SJSA1 (cell line): ENCODE measurements at places on chromosomes 5 and 9. TPM values are rescaled to one million over a fixed set of nuclear protein-coding genes. Genes with fewer than 3 reads are reported as not detected.

- no peak for DNase-seq
- no peak overlapping the region for H3K27ac ChIP-seq
- H3K4me3 ChIP-seq: no peak overlapping the region
- no peaks in the 10 kb centered on the region for H3K4me1 ChIP-seq
- H3K27me3 ChIP-seq: no peaks in the 10 kb centered on the region
Measured at GRCh38 chr5:121681229-121681855, 170.3 kb upstream of the FTMT start.

GRCh38 chr9:88571419-88571818 lies 36.4 kb downstream of the NXNL2 start:
- H3K4me3 ChIP-seq: no peak overlapping the region
- H3K27me3 ChIP-seq: no peaks in the 10 kb centered on the region
- DNase-seq: no peak
- H3K27ac ChIP-seq: no peak overlapping the region

GRCh38 chr9:19456426-19456825 lies 47.6 kb downstream of the ACER2 start:
- DNase-seq: no peak
- H3K36me3 ChIP-seq: no peaks in the 10 kb centered on the region
- H3K27me3 ChIP-seq: no peaks in the 10 kb centered on the region
- H3K4me1 ChIP-seq: no peaks in the 10 kb centered on the region
- H3K27ac ChIP-seq: no peak overlapping the region

DNA sequence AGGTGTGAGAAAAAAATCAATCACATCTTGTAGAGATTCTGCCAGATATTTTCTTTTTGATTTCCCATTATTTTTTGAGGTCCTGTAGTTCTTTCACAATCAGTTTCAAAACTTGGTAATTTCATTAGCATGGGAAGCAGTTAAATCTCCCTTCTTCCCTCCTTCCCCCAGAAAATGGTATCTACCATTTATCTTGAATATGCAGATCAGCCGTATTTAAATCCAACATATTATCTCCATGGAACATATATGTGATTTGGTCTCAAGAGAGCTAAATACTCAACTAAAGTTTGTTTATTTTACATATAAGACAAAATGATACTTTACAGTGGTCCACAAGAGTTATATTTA lies 1034.8 kb downstream of the CDH12 start:
- H3K4me1 ChIP-seq: no peaks in the 10 kb centered on the region
- no peak overlapping the region for H3K4me3 ChIP-seq
- H3K36me3 ChIP-seq: no peaks in the 10 kb centered on the region
- DNase-seq: no peak
- no peaks in the 10 kb centered on the region; the same call in none of the 2 replicates for H3K27me3 ChIP-seq

- H3K27ac ChIP-seq: no peak overlapping the region
- no peaks in the 10 kb centered on the region for H3K27me3 ChIP-seq
- H3K4me3 ChIP-seq: no peak overlapping the region
- H3K4me1 ChIP-seq: no peaks in the 10 kb centered on the region
Measured at GRCh38 chr5:62506659-62507460, 71.8 kb upstream of the LRRC70 start.

DNA sequence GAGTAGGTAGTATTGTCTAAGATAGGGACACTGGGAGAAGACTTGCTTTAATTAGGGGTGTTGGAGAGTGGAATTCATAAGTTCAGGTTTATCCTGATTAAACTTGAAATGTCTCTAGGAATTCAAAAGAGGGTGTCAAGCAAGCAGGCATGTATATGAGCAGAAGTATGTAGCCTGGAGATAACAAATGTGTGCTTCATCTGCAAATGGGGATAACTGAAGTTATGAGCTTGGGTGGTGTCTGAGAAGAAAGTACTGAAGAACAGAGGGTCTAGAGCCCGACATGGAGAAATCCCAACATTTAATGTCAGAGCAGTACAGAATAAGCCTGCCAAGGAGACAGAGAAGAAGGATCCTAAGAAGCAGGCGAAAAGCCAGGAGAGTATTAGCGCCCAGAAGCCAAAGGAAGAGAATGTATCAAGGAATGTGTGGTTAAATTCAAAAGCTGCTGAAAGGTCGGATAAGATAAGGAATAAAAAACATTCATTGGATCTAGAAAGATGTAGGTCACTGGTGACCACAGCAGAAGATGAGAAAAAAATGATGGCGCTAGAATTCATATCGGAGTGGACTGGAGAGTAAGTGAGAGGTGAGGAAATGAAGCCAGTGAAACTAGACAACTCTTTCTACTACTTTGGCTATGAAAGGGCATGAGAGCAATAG lies 401.5 kb upstream of the PIK3R1 start:
- H3K27me3 ChIP-seq: no peaks in the 10 kb centered on the region
- H3K27ac ChIP-seq: no peak overlapping the region
- H3K4me3 ChIP-seq: no peak overlapping the region

DNA sequence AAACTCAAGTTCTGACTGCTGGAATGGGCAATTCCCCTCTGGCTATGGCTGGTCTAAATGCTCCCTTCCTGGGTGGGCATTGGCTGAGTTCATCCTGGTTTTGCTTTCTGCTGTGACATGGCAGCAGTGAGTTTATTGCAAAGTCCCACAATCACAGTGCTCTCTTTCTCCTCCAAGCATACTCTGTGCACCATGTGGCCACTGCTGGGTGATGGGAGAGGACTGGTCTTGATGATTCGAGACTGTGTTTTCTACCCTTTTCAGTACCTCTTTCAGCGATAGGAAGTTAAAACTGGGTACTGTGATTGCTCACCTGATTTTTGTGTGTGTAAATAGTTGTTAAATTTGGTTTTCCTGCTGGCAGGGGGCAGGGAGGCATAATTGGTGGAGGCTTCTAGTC lies 49.7 kb downstream of the FER start:
- no peak for DNase-seq
- no peaks in the 10 kb centered on the region; the same call in 1 of the 2 replicates for H3K36me3 ChIP-seq
- no peak overlapping the region for H3K27ac ChIP-seq
- no peak overlapping the region for H3K4me3 ChIP-seq
- H3K4me1 ChIP-seq: peaks cover 28% of the 10 kb centered on the region
- H3K27me3 ChIP-seq: no peaks in the 10 kb centered on the region

DNA sequence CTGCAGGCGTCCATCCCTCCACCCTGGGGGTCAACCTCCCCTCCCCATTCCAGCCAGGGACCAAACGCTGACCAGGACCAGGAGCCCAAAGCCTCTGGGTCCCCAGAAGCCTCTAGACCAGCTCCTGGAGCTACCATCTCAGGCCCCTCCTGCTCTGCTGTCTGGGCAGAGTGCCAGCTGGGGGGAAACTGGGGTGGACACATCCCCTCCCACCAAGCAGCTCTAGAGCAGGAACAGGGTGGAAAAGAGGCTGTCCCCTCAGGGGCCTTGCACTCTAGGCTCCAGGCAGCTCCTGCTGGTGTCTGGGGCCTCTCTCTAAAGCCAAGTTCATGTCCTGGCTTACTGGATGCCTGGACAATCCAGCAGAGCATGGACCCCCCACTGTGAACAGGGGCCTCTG lies 4.4 kb downstream of the SSNA1 start:
- H3K36me3 ChIP-seq: peaks cover 45% of the 10 kb centered on the region
- H3K4me1 ChIP-seq: peaks cover 14% of the 10 kb centered on the region
- H3K27me3 ChIP-seq: no peaks in the 10 kb centered on the region
- no peak for DNase-seq
- H3K4me3 ChIP-seq: no peak overlapping the region

DNA sequence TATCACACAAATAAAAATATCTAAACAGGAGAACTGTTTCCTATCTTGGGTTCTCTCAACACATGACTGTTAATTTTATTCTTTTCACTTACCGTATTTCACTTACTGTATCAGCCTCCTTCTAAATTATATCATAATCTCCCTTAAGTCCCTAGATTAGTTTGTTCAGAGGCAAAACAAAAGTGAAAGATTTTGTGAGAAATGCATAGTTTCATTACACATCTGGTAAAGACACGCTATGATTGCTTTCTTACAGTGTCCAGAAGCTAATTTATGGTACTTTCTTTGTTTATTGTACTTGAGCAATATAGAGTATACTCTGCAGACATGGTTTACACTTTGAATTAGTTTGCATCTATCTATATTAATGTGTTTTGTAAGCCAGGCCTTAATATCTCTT lies 159.7 kb upstream of the TLX3 start:
- no peaks in the 10 kb centered on the region for H3K36me3 ChIP-seq
- DNase-seq: no peak
- no peak overlapping the region for H3K27ac ChIP-seq
- no peaks in the 10 kb centered on the region for H3K4me1 ChIP-seq
- H3K4me3 ChIP-seq: no peak overlapping the region

DNA sequence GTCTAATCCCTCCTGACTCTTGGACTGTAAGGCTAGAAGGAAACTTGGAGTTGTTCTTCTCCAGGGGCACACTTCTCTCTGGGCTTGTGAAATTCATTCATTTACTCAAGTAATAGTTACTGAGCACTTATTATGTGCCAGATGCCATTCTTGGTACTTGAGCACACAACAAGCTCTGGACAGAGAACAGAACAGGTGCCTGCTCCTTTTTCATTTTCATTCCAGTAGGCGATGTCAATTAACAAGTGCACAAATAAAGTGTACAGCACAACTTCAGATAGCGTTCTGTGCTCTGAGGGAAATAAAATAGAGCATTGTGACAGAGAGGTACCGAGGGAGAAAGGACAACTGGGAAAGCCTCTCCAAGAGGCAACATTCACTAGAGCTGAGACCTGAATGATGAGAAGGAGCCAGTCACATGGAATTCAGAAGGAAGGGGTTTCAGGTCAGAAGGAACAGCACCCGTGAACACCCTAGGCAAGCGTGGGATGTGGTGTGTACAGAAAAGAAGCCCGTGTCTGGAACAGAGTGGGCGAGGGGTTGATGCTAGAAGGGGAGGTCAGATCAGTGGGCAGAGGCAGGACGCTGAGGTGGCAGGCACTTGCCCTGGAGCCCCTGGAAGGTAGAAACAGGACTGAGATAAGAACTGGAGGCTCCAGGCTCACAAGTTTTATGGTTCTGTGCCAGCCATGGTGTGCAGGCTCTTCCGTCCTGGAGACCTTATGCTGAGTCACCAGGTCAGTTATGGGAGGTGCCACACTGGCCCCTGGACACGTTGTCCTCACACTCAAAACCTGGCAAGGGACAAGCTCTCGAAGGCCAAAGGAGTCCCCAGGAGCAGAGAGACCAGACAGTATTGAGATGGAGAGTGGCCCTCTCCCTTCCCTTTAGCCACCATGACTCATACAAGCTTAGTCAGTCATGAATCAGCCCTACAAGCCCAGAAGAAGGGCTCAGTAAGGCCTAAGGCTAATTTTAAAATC lies 7.2 kb upstream of the ABLIM3 start:
- peaks cover 48% of the 10 kb centered on the region for H3K4me1 ChIP-seq
- peak; percentile 93 for DNase-seq
- H3K27ac ChIP-seq: peak overlapping the region; percentile 83

GRCh38 chr5:158623971-158624370 lies 475.7 kb downstream of the EBF1 start:
- no peak overlapping the region for H3K27ac ChIP-seq
- H3K27me3 ChIP-seq: no peaks in the 10 kb centered on the region
- H3K36me3 ChIP-seq: no peaks in the 10 kb centered on the region
- no peak for DNase-seq
- H3K4me1 ChIP-seq: peaks cover 10% of the 10 kb centered on the region
- H3K4me3 ChIP-seq: no peak overlapping the region

DNA sequence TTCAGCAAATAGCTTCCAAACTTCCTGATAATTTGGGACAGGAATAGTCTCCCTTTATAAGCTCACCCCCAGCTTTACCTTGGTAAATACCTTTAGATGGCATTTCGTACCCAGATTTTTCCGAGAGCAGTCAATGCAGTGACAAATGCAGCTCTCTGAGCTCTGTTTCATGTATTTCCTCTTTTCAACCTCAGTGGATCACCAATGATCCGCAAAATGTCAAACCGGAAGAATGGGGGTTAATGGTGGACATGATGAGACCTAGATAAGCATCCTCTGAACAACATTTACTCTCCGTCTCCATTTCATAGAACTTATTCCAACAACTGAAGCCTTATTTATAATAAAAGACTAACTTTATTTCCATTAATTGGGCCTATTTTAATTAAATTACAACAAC lies 227.3 kb downstream of the MCTP1 start:
- no peak for DNase-seq
- no peak overlapping the region for H3K27ac ChIP-seq
- H3K4me3 ChIP-seq: no peak overlapping the region
- no peaks in the 10 kb centered on the region for H3K36me3 ChIP-seq
- H3K27me3 ChIP-seq: no peaks in the 10 kb centered on the region

GRCh38 chr5:167478188-167478587 lies 813.3 kb upstream of the WWC1 start:
- H3K36me3 ChIP-seq: no peaks in the 10 kb centered on the region
- no peaks in the 10 kb centered on the region for H3K4me1 ChIP-seq
- H3K27me3 ChIP-seq: no peaks in the 10 kb centered on the region
- no peak overlapping the region for H3K27ac ChIP-seq

GRCh38 chr5:125311743-125312142 lies 565.3 kb upstream of the ZNF608 start:
- H3K4me1 ChIP-seq: peaks cover 23% of the 10 kb centered on the region
- no peaks in the 10 kb centered on the region for H3K27me3 ChIP-seq
- no peak overlapping the region for H3K4me3 ChIP-seq
- peak overlapping the region; percentile 79 for H3K27ac ChIP-seq
- H3K36me3 ChIP-seq: no peaks in the 10 kb centered on the region

GRCh38 chr9:114662081-114662989 lies 4.7 kb upstream of the TEX53 start:
- peak; percentile 40 for DNase-seq
- no peak overlapping the region for H3K27ac ChIP-seq
- no peaks in the 10 kb centered on the region for H3K4me1 ChIP-seq
- peaks cover 4% of the 10 kb centered on the region; the same call in 1 of the 2 replicates for H3K27me3 ChIP-seq
- H3K4me3 ChIP-seq: no peak overlapping the region

DNA sequence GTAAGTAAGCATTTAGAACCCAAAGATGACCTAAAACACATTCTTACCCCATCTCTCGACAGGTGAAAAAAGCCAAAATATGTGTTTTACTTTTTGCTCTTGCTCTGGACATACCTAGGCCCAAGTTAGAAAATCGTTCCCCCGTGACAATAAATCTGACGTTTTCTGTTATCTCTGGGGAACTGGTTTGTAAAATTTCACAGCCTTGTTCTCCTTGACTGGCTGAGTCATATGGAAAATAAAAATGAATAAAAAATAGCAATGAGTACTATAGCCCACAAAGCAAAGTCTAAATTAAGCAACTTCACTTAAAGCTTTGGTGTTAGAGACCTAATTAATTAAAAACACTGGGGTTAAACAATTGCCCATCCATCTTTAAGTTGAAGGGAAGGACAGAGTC lies 286.9 kb upstream of the CLINT1 start:
- H3K27me3 ChIP-seq: no peaks in the 10 kb centered on the region
- no peak for DNase-seq
- H3K4me1 ChIP-seq: no peaks in the 10 kb centered on the region

- H3K27me3 ChIP-seq: no peaks in the 10 kb centered on the region
- H3K4me1 ChIP-seq: peaks cover 59% of the 10 kb centered on the region
- no peaks in the 10 kb centered on the region for H3K36me3 ChIP-seq
- peak overlapping the region; percentile 88 for H3K27ac ChIP-seq
Measured at GRCh38 chr9:110027671-110028081, 180.3 kb downstream of the C9orf152 start.

- H3K4me3 ChIP-seq: 0 out of 2 replicates have a peak overlapping the region, but pooled peaks have one; percentile 4
- H3K27me3 ChIP-seq: no peaks in the 10 kb centered on the region
- H3K36me3 ChIP-seq: 0 out of 2 replicates have a peak, but pooled peaks cover 2% of the 10 kb centered on the region
- DNase-seq: peak; percentile 62
- H3K4me1 ChIP-seq: peaks cover 46% of the 10 kb centered on the region
Measured at GRCh38 chr9:104903609-104904008, 24.3 kb downstream of the ABCA1 start.

Gene PAEP
- total RNA-seq: not detected in 2 replicates

Gene HARS2
- 51.8 and 53.0 TPM in 2 replicates for total RNA-seq

Gene CTXN3
- not detected in 2 replicates for total RNA-seq

Gene COL15A1
- total RNA-seq: 0.22 and 0.50 TPM in 2 replicates

Gene PCDH12
- not detected in 2 replicates for total RNA-seq

Gene DNAH5
- 0.09 and 0.63 TPM in 2 replicates for total RNA-seq

Gene DNAJA1
- 142 and 143 TPM in 2 replicates for total RNA-seq

Gene NUDT2
- 9.7 and 27.0 TPM in 2 replicates for total RNA-seq
